ENCODE measurements at places on chromosomes 5 and 9.

- no peak for DNase-seq
These were observed 36.6 kb upstream of the VCAN start for GRCh38 chr5:83434946-83435345.

GRCh38 chr5:149036970-149037369 lies 25.9 kb downstream of the SH3TC2 start:
- no peak for DNase-seq

- DNase-seq = no peak
These were observed 7.6 kb downstream of the BARHL1 start for GRCh38 chr9:132590037-132590317.

- no peak for DNase-seq
These were observed 39.0 kb upstream of the ZSWIM6 start for GRCh38 chr5:61293071-61293470.

All from hematopoietic multipotent progenitor cell treated with erythropoietin and hydrocortisone succinate and interleukin-3 and kit ligand, for 4 days (in vitro differentiated cells).